ENCODE measurements at places on chromosomes 3 and 15. TPM values are rescaled to one million over a fixed set of nuclear protein-coding genes. Genes with fewer than 3 reads are reported as not detected.

DNA sequence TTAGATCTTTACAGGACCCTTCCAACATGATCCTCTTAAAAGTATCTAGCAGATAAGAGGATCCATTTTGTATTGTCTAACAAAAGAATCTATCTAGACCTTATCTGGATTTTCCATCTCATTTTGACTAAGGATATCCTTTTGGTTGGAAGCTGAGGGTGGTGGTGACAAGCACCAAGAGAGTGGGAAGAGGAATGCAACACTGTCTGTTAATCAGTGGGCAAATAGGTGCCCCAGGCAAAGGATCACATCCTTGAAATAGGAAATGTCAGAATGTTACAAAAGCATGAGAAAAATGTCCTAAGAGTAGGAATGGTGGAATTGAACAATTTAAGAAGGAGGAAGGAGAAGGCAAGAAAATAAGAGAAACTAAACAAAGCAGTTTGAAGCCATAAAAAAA lies 420.7 kb upstream of the CNTN3 start:
- no peak for DNase-seq

- peak; percentile 25 for DNase-seq
These were observed 371 bp upstream of the CLSTN2 start for GRCh38 chr3:139934613-139935015.

DNA sequence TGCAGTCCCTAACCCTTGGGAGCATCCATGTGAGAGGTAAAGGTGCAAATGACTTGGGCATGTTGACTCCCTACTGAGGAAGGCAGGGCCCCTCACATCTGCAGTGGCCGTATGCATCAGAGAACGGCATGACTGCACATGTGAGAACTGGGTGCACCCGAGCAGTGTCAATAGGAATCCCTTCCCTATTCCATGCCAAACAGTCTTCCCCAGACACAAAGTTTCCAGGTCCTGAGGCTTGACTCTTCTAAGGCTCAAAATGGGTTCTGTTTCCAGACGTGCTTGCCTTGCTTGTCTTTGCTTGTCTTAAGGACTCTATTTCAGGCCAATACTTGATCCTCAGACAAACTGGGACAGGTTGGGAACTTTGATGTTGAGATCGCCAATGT lies 20.5 kb upstream of the ANPEP start:
- no peak for DNase-seq

DNA sequence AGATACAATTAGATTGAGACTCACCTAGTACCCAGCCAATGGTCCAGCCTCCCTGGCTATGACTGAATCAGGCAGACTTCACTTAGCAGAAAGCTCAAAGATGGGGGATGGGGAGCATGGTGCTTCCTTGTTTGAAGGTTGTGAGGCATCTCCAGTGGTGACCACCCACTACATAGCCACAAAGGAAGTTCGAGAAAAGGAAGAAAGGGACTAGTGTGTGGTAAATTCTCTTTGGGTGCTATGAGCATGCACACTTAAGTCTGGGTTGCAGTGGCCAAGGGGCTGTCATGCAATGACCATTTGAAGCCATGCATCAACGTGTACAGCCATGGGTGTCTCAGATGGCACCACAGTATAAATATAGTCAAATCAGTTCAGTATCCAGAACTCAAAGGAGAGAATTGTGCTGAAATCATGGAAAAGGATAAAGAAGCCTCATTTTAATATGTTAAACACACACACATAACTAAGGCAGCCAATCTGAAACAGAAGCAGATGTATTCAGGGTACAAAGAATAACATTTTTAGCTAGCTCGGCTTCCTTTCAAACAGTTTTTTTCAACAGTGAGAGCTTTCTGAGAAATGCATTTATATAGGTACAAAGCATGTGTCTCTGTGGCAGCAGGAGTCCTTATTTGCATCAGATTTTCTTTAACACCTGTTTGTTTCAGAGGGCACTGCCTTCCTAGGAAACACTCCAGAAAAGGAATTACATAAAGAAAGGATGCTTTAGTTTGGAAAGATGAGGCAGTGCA lies 275.5 kb downstream of the GAP43 start:
- no peak for DNase-seq

- peak; percentile 44 for DNase-seq
These were observed 25.0 kb upstream of the ACAP2 start for GRCh38 chr3:195467641-195468390.

DNA sequence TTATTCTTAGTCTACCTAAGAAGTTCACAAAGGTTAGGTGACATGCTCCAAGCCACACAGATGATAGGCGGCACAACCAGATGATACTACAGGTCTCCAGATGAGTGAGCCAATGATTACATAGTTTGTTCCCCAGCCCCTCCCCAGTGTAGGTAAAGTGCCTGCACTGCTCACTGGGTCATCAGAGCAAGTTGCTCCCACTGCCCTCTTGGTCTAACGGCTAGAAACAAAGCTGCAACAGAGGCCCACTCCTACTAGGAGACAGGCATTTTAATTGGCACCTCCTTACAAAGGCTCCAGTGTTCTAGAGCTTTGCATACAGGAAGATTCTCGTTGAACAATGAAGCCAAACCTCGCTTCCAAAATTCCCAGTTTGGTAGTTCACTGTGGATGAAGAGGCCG lies 47.3 kb downstream of the TMEM44 start:
- DNase-seq, result no peak

DNA sequence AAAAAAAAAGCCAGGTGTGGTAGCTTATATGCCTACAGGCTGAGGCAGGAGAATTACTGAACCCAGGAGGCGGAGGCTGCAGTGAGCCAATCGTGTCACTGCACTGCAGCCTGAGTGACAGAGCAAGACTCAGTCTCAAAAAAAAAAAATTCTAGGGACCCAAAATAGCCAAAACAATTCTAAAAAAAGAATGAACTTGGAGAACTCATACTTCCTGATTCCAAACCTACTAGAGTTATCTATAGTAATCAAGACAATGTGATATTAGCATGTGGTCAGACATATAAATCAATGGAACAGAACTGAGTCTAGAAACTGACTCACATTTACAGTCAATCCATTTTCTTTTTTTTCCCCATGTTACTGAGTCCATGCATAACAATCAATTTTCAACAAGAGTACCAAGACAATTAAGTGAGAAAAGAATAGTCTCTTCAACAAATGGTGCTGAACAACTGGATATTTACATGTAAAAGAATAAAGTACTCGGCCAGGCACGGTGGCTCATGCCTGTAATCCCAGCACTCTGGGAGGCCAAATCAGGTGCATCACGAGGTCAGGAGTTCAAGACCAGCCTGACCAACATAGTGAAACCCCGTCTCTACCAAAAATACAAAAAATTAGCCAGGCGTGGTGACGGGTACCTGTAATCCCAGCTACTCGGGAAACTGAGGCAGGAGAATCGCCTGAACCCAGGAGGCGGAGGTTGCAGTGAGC lies 11.9 kb downstream of the PRKAR2A start:
- no peak for DNase-seq

The GHRL gene
- not detected for total RNA-seq

The SLCO2A1 gene
- 0.75 TPM for total RNA-seq

The MON1A gene
- 9.1 TPM for total RNA-seq

The CHRM5 gene
- total RNA-seq, result not detected

The SLC2A2 gene
- not detected for total RNA-seq

All from epithelial cell of proximal tubule (primary cell).